ENCODE measurements at places on chromosomes 7 and 10.

GRCh38 chr7:117019786-117020590 is 66.7 kb downstream of the ST7 start:
- no peak for DNase-seq

DNA sequence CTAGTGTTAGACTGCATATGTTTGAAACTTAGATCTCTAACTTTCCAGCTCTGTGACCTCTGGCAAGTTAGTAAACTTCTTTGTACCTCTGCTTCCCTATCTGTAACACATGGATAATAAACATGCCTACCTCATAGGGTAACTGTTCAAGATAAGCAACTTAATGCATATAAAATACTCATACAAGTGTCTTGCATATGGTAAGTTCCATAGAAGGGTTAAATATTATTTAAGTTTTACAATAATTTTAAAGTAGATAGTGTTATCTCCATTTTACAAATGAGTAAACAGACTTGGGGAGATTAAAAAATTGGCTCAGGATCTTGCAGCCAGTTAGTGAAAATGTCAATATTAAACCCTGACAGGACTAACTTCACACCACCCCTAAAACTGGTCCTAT is 30.1 kb upstream of the CD36 start:
- DNase-seq = no peak

DNA sequence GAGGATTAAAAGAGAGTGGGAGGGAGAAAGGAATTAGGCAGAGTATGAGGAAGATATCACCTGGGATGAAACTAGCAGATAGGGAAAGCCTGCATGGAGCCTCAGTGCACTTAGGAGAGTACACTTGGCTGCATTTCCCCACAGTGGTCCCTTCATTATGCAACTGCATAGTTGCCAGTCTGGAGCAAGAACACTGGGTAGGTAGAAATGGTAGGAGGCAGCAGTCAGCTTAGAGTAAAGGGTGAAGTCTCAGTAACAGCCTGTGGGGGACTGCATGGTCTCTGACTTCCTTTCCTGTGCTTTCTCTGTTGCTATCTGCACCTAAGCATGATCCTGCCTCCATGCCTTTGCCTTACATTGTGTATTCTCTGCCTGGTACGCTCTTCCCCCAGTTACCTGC is 14.0 kb upstream of the PCGF5 start:
- no peak for DNase-seq

DNA sequence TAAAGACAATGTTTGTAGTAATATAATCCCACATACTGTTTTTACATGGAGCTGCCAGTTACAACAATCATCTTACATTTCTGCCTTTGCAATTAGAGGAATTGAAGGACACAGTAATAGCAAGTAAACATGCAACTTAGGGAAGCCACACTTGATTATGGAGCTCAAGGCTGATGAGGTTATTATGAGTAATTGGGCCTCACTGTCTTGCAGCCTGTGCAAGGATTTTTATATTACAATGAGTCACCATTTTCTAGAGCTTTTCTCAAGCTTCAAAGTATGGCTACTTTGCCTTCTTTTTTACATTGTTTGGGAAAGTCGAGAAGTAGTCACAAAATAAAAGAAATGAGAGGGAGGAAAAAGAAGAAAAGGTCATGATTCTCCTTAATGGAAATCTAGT is 226.4 kb downstream of the KIAA1217 start:
- DNase-seq = no peak

DNA sequence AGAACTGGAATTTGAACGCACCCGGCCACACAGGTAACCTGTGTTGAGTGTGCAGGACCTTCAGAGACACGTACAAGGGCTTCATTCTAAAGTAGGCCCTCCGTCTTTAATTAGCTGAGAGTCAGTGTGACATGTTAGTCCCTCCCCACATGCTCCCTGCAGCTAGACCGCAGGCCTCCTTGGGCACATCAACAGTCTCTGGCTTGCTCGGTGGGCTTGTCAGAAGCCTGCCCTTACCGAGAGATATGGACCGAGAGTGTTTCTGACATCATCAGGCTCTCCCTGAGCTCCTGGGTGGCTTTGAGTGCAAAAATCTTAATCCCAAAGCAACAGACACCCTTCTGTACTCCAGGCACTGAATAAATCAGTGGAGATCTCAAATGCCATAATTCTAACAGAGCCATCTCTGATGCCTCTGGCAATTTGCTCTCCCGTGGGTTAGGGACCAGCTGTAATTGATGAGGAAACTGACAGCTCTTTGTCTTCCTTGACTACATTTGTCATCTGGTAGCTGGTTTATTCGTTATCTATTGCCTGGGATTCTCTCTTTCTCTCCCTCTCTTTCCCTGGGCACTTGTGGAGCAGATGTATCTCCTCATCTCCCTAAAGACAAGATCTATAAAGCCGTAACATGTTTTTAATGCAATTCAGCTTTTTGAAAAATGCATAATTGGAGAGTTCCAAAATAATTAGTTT is 850.6 kb downstream of the TYW1 start:
- no peak for DNase-seq

DNA sequence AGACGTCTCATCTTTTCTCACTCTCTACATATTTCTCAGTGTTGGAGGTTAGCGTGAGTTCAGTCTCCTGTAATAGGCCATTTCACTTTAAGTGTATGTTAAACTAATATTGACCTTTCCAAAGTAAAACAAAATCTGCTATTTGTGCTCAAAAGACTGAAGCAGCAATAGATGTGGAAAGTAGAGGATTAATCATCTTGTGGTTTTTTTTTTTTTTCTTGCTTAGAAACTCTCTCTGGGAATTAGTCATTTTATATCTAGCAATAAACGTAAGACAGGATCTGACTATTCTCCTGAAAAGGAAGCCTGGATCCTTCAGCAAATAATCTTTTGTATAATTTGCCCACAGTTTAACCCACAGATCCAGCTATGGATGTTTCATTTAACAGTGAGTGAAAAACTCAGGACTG is 81.7 kb downstream of the NRP1 start:
- DNase-seq = no peak

GRCh38 chr10:131642966-131643365 is 257.8 kb upstream of the PPP2R2D start:
- no peak for DNase-seq

DNA sequence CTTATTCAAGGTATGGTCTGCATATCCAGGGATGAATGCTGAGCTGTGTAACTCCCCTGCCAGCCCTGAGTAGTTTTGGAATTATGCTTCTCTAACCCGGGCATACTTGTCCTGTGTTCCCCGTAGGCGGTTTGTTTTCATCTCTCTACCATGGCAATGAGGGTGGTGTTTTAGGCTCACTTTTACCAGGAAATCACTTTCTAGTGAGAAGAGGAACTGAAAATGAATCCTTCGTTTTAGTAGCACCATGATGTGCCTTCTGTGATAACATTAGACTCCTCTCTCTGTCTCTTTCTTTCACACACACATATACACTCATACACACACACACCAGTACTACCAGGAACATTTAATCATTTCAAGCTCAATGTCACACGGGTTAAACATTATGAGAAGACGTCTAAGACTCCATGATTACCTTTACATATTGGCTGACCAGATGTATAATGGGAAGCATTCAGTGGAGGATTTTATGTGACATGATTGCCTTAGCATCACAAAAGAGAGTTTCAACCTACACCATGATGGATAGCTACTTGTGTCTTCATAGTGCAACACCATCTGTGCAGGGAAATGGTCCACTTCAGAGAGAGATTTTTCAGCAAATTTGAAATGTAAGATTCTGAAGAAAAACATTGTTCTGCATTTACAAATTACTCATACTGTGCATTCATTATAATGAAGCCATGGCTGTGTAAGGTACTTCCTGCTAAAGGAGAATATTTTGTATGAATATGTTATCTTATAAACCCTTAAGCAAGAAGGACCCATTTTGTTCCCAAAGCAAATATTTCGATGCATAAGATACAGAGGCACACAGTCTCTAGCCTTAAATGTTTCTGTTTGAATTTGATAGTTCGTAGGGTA is 31.0 kb upstream of the PFKP start:
- peak; percentile 4 for DNase-seq

GRCh38 chr10:98617906-98618520 is 171.3 kb upstream of the HPS1 start:
- no peak for DNase-seq

- no peak for DNase-seq
Measured at GRCh38 chr7:129947049-129947448, 5.7 kb downstream of the UBE2H start.

- no peak for DNase-seq
Measured at GRCh38 chr10:15393139-15393825, 22.2 kb upstream of the FAM171A1 start.

DNA sequence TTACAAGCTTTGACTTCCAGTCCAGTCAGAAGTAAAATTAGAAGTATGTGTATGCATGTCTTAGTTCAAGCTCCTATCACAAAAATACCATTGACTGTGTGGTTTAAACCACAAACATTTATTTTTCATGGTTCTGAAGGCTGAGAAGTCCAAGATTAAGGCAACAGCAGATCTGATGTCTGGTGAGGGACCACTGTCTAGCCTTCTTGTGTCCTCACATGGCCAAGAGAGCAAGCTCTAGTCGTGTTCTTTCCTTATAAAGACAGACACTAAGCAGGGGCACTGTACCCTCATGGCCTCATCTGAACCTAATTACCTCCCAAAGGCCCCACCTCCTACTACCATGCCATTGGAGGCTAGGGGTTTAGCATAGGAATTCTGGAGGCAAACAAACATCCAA is 41.3 kb upstream of the ARL4A start:
- DNase-seq = no peak

DNA sequence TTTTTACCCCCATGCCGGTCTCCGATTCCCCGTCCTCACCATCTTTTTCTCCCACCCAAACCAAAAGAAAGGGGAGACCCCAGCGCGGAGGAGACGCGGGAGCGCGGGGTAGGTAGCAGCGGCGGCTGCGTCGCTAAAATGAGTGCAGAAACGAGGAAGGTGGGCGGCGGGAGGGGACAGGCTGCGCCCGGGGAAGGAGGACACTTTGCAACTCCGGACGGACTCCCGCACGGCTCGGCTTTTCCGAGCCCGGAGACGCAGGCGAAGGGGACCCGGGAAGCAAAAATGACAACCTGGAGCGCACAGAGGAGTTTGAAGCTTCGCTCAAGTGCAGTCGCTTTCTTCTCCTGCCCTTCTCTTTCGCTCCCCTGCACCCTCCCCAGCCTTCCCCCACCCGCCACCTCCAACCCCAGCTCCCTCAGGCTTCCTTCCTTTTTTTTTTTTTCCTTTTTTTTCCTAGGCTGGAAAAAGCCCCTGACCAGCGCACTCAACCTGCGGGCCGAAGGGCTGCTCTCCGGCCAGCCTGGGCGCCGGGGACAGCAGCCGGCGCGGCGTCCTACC is 453 bp downstream of the SFMBT2 start:
- DNase-seq = peak; percentile 19

DNA sequence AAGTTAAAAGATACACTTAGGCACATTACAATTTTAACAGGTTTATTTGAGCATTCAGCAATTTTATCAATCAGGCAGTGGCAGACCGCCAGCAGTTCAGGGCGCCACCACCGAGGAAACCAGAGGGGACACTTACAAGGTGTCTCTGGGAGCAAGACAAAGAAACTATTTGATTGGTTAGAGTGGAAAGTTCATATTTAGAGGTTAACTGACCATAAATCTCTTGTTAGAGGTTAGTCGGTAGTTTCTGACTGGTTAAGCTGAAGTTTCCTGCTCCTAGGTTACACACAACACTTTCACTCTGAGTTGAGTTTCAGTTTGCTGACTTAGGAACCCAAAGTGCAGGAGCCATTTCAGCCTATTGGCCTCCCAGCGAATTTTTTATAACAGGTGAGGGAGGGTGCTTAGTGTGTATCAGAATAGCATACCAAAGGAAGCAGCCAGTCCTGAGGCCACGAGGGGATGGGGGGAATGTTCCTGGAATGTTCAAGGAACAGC is 10.8 kb upstream of the PVRIG start:
- DNase-seq = peak; percentile 41

- DNase-seq = peak; percentile 35
Measured at GRCh38 chr10:89301232-89301631, 614 bp upstream of the IFIT2 start.

DNA sequence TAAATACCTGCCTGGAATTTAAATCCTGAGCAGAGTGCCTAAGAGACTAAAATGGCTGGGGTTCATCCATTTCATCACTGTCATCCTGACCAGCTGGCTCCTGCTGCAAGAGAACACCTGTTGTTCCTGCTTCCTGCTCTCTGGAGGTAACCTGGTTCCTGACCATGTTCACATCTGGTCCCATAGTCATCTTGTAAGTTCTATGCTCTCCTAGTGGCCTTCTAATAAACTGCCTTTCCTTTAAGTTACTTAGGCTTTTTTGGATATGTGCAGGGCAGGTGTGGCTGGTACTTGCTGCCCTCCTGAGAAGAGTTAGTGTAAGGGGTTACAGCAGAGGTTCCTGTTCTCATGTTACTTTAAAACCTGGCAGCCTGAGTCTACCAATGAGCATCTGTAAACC is 80.0 kb downstream of the NRCAM start:
- DNase-seq = no peak

DNA sequence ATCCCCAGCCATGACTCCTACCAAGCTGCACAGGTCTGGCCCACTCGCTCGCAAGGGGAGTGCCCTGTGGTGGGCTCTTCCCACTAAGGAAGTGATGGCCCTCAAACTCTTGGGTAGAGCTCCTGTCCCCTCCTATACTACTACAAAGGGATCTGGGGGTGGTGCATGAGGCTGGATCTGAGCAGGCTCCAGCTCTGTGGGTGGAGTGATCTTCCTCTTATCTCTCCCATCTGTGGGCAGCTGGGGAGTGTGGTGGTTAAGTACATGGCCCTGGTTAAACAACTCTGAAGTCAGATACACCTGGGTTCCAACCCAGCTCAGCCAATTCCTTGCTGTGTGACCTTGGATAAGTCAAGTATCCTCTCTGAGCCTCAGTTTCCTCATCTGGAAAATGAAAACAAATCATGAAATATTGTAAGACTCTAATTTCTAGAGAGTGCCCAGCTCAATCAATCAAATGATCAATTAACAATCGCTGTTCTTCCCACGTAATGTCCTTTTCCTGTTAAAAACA is 17.4 kb downstream of the DDIT4 start:
- peak; percentile 66 for DNase-seq

DNA sequence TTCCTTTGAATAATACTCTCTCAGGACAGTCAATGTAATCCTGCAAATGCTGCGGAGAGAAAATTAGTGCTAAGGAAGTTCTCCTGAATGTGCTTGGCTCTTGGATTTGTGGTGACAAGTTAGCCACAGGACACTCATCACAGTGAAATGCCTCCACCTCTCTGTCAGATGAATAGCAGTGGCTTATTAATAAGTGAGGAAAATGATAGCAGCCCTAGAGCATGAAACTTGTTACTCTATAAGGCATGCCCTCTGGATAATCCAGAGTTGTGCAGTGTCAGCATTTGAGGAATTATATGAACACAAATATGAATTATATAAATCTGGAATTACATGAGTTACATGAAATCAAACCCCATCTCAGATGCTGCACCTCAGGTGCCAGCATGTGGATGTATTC is 23.5 kb upstream of the TBX20 start:
- no peak for DNase-seq

GRCh38 chr7:144763291-144763690 is 72.6 kb downstream of the TPK1 start:
- DNase-seq = no peak

DNA sequence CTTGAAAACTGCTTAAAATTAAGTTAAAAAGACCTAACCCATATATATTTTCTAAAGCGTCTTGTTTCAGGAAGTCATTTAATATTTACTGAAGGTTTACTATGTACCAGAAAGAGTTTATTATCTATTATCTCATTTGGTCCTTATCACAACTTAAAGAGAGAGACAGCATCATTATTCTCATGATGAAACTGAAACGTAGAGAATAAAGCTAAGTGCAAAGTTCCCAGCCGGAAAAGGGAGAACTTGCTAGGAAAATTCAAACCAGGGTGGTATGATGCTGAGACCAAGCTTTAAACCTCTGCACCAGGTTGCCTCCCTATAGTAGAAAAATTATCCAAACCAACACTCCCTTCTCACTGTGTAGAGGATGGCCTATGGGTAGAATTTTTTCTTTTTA is 207.7 kb upstream of the BMPER start:
- DNase-seq = no peak
